ENCODE measurements at places on chromosomes 5 and 9.
A peak's percentile ranks its signal among the peaks of the same experiment; 100 is the strongest.

DNA sequence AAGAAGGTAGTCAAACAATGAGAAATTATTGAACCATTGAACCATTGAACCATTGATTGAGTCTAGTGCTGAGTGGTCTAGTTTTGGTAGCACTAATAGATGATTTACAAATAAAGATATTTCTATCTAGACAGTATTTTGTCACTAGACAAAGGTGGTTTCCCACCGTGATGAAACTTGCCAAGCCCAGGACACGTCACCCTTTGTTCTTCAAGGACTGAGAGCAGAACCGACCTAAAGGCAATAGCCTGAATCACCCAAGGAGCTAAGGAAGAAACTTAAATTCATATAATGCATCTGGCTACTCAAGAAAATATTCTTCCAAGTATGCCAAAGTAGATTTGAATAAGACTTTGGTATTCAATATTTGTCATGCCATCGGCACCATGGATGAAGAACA lies 103.3 kb downstream of the ESM1 start:
- DNase-seq = no peak

DNA sequence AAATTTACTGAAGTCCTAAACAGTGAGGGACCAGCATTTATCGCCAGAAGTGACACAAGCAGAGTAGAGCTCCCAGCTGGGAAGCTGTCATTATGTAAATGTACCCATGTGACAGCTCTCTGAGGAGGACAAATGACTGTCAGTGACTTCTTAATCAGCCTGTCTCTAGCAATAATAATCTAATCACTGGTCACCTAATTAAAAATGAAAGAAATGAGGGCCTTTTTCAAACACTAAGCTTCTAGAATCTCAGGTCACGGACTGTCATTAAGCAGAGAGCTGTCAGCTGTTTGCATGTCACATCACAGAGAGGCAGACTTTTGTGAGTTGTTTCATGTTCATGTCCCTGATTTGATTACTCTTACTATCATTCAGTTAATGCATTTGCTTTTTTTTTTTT lies 77.9 kb upstream of the FBXL17 start:
- DNase-seq = no peak

- peak; percentile 42 for DNase-seq
Observed at GRCh38 chr9:37283730-37284325, 138.7 kb upstream of the GRHPR start.

GRCh38 chr9:107239474-107239873 lies 43.6 kb upstream of the RAD23B start:
- DNase-seq = no peak

- no peak for DNase-seq
Observed at GRCh38 chr5:57834829-57835608, 352.4 kb upstream of the ACTBL2 start.

- no peak for DNase-seq
Observed at GRCh38 chr9:87292449-87293191, 205.0 kb upstream of the DAPK1 start.

DNA sequence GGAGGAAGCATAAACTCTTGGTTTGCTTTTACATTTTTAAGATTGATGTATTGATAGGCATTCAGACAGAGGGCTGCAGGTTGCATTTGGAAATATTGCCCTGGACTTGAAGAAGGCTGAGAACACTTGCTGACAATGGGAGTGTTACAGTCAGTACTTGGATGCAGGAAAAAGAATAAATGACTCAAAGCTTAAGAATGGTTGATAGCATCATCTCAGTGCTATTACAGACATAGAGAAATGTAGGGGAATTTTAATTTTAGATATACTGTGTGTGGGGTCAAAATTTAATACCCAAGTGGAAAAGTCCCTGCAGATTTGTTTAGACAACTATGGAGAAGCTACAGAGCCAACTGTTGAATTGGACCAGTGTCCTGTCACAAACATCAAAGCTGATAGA lies 101.1 kb downstream of the ISL1 start:
- no peak for DNase-seq

GRCh38 chr5:67202828-67203227 lies 6.2 kb upstream of the CD180 start:
- DNase-seq = no peak

- no peak for DNase-seq
Observed at GRCh38 chr5:135534609-135535419, 950 bp downstream of the NEUROG1 start.

DNA sequence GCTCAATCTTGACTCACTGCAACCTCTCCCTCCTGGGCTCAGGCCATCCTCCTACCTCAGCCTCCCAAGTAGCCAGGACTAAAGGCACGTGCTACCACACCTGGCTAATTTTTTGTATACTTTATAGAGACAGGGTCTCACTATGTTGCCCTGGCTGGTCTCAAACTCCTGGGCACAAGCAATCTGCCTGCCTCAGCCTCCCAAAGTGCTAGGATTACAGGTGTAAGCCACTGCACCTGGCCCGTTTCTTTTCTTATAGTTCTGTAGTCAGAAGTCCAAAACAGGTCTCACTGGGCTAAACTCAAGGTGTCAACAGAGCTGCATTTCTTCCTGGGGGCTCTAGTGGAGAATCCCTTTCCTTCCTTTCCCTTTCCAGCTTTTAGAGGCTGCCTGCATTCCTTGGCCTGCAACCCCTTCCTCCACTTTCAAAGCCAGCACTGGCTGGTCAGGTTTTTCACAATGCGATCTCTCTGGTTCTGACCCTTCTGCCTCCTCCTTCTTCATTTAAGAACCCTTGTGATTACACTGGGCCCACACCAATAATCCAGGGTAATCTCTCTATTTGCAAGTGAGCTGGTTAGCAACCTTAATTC lies 16.3 kb downstream of the IRF1 start:
- no peak for DNase-seq

DNA sequence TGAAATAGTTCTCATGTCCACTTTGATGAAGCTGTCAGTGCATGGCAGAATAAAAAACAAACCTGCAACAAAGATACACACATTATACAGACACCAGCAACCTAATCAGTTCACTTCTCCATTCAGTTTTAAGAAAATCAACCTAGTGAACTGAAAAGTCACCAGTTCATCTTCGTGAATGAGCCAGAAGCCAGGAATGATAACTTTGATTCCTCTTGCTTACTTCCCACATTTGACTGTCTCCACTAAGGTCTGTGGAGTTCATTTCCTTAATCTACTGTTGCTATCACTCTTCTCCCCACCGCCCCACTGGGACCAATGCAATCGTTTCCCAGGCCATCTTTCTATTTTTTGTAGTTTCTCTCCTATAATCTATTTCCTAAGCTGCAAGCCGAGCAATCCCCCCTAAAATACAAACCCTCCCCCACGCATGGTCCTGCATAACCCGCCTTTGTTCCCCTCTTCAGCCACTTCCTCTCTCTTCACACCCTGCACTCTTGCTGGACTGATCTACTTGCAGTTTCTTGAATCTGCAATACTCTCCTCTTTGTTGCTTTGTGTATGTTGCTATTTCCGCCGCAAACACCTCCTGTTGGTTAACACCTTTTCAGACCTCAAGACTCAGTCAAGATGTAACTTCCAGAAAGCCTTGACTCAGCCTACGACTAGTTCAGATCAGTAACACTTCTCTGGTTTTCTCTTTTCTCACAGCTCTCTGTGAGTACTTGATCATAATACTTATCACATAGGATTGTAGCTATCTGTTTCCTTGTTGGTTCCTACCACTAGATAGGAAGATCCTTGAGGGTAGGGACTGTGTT lies 16.6 kb downstream of the STOM start:
- DNase-seq = no peak

Data from non-pigmented ciliary epithelial cell (primary cell).